Sigmoid colon (tissue), 7 donors: ENCODE measurements at places on chromosomes 2 and 18.
A peak's percentile ranks its signal among the peaks of the same experiment; 100 is the strongest.

- DNase-seq = no peak
These were observed 32.7 kb upstream of the ALKAL2 start for GRCh38 chr2:320561-320960.

DNA sequence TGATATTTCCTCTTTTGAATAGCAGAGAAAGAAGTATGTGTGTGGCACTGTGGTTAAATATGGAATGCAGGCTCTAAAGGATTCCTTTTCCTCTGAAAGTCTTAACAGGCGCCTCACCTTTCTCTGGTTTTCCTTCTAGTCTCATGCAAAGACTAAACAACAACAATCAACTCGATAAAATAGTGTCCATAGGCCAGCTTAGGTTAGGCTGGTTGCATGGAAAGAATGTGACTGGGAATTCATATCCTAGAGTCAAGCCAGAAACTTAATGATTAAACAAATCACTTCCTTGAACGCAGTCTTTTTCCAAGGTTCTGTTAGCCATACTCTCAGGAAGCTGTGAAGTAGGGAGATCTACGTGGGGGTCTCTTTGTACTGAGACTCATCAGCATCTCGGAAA, 800.8 kb upstream of the ID2 start:
- DNase-seq = no peak

DNA sequence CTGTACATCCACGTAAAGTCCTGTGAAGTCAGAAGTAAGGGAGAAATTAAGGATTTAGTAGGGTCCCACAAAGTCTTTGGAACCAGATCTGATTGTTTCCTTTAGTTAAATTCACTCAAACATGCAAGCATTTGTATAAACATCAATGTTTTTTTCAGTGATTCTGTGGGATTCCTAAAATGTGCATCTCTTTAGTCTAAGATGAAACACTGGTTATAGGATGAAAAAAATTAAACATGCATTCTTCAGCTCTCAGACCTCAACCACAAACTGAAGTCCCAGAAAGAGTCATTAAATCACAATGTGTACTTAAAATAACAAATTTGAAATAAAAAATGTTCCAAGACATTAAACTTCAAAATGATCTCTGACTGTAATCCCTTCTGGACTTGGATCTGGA, 76.5 kb upstream of the APCDD1 start:
- DNase-seq = no peak

DNA sequence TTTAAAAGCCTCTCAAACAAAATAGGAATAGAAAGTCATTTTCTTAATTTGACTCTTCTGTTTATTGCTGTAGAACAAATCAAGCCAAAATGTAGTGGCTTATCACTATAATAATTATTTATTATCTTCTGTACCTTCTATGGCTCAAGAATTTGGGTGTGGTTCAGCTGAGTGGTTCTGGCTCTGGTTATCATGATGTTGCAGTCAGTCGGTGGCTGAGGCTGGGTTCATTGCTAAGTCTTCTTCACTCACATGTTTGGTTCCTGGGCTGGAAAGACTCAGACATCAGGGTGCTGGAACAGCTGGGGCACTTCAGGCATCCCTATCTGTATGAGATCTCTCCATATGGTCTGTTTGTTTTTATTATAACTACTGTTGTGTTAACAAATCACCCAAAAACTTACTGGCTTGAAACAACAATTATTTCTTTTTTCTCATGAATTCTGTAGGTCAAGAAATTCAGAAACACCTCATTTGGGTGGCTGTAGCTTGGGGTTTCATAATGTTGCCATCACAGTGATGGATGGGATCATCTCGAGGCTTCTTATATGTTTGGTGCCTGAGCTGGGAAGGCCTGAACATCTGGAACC, 242.6 kb upstream of the FBXO11 start:
- DNase-seq = no peak

DNA sequence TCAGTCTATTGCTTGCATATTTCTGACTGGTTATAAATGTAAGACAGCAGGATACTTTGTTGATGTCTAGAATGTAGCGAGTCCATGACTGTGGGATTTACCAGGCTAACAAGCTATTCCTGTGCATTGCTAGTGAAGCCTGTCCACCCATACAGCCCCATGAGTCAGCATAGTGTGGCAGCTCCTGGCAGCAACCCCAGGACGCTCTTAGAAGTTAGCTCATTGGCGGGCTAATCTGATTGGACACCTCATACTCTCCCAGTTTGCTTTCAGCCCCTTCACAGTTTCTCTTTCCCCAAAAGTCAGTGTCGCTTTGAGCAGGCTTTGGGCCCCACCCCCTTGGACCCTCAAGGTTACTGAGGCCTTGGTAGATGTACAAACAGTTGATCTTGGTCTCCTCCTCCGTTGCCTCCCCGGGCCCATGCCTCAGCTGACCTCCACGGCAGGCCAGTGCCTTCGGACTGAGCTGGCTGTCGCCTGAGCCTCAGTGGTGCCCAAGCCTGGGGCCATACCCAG, 48.0 kb downstream of the COA5 start:
- DNase-seq = peak; percentile 83

DNA sequence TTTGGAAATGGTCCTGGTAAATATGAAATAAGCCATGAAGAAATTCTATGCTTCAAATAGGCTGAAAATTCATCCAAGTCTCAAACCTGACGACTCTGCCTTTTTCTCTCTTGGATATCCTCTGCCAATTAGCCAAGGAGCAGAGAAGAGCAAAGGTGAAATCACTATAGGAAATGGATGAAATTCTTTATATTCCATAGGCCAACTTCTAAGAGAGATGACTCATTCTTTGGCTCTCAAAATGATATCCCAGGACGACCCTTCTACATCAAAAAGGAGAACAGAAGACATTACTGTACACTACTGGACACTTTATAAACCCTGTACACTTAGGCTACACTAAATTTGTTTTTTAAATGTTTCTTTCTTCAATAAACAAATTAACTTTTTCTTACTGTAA, 22.7 kb downstream of the PDE1A start:
- no peak for DNase-seq

DNA sequence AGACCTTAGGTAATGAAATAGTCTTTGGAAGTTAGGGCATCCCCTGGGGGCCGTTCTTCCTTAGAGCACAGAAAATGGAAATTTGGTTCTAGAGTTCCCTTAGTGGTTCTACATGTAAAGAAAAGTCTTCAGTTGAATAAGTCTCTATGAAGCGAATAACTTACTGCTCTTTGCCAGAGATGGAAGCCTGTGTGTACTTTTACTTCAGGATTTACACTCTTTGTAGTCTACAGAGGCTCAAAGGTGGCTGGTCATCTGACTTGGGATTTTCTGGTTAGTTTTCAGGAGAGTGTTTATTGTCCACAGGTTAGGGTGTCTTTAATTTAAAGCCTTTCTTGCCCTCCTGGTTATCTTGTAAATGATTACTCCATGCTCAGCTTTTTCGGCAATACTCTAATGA, 210.6 kb downstream of the ZNF521 start:
- DNase-seq = no peak

GRCh38 chr2:234686088-234686890, 189.4 kb upstream of the ARL4C start:
- DNase-seq = no peak

DNA sequence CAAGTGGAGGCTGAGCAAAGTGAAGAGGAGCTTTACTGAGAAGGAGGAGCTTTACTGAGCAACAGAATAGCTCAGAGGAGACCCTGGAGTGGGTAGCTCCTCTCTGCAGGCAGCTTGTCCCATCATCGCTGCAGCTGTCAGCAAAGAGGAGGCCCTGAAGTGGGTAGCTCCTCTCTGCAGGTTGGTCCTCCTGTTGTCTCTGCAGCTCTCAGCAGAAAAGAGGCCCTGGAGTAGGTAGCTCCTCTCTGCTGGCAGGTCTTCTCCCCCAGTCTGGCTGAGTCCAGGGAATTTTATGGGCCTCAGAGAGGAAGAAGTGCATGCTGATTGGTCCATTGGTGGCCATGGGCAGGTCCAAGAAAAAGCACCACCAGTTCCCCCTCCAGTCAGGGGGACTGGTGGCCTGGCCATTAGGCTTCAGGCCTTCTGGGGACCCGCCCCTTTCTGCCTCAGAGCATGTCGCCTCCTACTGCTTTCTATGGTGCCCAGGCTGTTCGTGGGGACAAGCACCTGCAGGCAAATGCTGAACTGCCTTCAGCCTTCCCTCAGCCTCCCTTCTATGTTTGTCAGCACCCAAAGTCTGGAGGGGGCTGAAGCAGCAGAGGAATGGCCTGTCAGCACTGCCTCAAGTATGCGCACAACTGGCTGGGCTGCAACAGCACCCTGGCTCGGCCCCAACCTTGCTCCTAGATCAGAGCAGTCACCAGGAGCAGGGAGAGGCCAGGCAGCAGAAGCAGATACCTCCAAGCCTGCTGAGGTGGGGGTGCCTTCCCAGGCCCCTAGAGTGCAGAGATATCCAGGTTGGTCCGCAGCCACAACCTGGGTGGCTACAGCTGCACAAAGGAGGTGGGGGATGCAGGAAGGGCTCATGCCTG, 5.9 kb downstream of the ZSCAN30 start:
- no peak for DNase-seq

DNA sequence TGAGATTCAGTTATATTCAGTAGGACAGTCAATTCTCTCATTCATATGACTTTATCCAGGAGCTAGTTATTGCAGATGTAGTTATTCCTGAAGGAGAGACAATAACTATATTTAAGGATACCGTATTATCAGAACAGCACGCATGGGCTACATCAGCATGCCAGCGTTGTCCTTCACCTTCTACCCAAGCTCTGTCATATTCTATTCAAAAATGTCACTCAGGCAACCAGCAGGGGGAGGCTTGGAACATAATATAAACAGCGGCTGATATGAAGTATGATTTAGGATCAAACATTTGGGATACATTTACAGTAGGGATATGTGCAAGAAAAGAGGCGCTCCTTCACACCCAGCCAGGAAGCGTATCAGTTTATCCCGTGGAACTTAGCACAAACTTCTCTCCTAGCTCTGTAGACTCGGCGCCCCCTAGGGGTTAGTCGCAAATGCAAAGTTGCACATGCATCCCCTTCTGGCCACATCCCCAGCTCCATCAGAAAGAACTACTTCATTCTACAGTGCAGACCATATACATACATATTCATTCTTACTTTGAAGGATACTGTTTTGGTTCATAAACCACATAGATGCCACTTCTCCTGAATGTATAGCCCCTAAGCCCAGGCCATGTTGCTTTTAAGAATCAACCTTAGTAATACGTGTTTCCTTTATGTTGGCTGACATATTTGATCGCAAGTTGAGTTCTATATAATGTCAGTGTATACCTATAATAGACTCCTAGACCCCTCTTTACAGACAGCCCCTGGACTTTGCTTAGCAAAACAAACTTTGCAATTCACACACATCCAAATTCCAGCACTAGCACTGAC, 759.4 kb downstream of the ADCYAP1 start:
- DNase-seq = no peak

DNA sequence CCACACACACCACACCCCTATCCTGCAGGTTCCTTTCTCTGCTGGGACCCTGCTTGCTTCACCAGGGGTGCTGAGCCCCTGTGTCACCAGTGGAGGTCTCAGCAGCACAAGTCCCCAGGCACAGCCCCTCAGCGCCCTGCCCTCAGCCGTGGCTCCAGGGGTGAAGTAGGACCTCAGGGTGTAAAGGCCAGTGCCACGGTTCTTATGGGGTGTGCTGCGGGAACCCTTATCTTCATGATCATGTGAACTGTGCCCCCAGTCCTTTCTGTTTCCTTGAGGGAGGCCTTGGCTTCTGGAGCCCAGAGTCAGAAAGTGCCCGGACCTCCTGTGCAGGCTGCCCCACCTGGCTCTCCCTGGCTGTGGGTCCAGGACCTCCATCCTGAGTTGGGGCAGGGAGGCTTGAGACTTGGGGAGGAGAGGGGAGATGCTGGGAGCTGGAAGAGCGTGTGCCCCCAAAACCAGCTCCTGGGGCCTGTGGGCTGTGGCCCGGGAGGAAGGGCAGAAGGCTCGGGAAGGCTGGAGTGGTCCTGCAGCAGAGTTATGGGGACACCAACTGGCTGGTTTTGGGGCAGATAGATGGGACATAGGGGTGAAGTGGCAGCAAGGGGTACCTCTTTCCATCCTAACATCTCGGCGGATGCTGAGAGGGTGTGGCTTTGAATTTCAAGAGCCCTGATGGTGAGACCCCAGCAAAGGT, 20.2 kb upstream of the KLF11 start:
- DNase-seq = peak; percentile 30

DNA sequence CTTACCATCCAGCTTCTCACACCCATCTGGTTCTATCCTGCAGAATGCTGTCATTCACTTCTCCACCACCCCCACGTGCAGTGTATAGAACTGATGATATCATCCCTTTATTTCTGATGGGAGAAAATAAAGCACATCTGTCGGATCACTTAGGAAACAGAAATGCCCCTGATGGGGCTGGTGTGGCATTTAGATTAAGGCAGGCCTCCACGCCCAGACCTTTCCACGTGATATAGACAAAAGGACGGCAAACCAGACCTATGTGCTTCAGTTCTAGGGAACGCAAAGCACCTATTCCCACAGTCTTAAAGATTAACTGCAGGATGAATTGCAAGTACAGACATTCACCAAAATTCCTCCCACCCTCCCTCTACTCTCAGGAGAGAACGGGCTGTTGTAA, 27.6 kb upstream of the CABLES1 start:
- DNase-seq = no peak

GRCh38 chr18:61651145-61651879, 241.5 kb downstream of the RNF152 start:
- no peak for DNase-seq

GRCh38 chr2:150484461-150485021, 2.9 kb downstream of the RND3 start:
- DNase-seq = peak; percentile 65

DNA sequence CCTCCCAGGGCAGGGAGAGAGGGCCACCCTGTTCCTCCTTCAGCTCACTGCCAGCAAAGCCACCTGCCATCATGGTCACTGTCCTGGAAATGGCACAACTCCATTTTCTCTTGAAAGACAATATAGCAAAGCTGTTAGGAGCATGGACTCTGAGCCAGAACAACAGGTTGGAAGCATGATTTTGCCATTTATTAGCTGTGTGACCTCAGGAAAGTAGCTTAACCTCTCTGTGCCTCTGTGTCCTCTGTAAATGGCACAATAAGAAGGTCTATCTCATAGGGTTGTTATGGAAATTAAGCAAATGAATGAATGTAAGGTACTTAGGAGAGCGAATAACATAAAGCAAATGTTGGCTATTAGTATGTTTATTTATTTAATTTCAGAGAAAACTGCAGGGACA, 730.4 kb upstream of the ID2 start:
- DNase-seq = no peak
